Activated T-cell treated with anti-CD3 and anti-CD28 coated beads for 24 hours (primary cell): ENCODE measurements at places on chromosomes 13 and 19.

DNA sequence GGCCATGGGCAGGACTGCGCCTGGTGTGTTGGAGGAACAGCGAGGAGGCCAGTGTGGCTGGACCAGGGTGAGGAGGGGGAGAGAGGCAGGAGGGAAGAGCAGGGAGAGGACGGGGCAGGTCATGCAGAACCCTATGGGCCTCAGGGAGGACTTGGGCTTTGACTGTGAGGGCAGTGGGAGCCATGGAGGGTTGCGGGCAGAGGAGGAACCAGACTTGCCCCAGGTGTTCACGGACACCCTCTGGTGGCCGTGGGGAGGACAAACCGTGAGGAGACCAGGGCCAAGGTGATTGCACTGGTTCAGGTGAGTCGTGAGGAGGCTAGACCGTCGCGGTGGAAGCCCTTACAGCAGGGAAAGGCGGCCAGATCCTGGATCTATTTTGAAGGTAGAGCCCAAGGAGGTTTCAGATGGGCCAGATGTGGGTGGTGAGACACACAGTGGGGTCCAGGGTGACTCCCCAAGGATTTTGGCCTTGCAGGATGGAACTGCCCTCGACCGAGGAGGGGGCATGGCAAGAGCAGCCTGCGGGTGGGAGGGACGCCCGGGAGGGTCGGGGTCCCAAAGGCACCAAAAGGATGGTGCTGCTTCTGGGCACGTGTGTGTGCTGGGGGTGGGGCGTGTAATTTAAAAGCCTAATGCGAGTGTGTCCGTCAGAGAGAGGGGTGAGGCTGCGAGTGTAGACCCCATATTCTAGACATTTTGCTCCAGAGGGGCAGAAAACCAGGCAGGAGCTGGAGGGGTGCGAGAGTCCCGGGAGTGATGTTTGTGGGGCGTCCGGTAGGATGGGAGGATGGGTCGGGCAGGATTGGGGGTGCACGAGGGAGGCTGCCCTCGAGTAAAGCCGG lies 2.7 kb upstream of the REXO1 start:
- no peak for DNase-seq

DNA sequence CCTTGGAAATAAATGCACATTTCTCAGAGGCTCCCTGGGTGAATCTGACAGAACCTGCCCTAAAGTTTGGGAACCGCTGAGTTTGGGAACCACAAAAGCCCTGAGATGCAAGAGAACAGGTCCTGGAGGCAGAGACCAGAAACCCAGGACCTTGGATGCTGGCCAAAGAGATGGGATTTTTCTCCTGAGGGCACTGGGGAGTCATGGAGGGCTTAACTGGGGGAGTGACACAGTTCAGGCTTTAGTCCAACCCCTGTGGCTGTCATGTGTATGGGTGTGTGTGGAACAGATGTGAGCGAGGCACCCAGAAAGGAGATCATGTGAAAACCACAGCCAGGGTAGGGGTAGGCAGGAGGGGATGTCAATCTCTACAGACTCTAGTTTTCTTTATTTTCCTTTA lies 3.9 kb upstream of the NCCRP1 start:
- no peak for DNase-seq

DNA sequence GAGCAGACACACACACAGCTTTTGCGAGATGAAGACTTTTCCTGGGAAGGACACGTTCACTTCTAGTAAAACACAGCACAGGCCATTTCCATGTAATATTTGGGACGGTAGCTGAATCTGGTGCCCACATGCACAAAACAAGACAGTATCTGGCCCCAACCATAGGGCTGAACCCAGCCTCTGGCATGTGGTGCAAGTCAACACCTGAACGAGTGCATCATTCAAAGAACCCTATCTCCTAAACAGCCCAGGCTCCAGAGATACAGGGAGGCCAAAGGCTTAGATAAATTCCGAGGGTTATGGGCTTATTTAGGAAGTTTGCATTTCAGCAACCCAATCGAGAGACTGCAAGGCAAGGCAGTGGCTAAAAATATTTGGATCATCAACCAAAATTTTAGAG lies 2.7 kb upstream of the TFDP1 start:
- no peak for DNase-seq

DNA sequence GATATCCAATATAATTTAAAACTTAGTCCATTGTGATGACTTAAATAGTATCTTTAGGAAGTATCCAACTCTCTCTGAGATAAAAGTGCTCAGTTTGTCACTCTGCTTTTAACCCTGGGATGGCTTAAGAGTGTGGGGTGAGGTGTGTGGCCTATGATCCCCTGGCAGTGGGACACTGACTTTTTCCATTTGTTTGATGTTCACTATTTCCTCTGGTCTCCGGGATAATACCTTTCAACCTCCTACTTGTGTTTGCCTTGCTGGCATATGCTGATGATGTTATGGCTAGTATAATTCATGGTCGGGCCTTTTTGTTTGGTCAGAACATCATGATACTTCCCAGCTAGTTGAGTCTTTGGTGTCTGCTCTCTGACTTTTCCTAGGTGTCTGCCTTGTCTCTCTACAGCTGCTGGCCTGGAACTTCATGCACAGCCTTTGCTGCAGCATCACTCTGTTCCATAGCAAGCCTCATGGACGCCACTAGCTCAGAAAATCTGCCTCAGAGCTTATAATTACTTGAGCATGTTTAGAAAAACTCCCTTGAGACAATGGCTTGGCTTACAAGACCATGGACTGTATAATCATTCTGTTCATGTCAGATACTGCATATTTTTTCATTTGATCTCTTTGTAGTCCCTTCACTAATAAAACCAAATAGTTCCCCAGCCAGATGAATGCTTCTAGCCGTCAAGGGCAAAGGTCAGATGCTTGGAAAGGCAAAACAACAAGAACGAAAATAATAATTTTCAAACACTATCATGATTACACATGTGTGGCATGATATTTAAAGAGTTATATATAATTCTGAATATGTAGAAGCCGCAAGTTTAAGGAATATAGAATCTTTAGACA lies 75.2 kb downstream of the WDFY2 start:
- no peak for DNase-seq

DNA sequence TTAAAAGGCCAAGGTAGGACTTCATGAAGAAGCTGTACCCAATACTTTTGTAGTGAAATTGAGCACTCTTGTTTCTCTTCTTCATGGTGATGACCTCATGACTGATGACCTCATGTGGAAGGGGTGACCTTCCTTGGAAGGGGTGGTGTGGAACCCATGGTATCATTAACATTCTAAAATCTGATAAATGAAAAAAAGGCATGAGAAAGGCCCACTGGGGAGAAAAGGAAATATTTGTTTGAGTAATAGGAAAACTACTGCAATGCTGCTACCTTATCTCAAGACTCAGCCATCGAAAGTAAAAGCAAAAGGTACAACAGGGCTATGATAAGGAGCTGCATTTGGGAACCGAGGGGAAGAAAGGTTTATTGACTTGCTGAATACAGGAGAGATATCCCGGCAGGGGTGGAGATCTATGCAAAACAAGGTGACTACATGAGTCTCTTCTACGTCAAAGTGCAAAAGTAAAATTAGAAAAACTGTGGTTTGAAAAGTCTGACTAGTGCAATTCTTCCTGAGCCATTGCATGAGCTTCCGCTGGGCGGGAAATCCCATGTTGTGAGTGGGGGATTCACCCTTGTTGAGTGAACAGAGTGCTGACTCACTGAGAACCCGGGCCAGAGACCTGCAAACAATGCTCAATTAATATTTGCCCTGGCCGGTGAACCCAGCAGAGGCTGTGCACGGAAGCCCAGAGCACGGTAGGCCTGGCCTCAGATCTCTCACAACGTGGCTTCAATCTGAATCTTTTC lies 138.9 kb upstream of the RFC3 start:
- peak; percentile 69 for DNase-seq

- no peak for DNase-seq
These were observed 29.2 kb downstream of the ONECUT3 start for GRCh38 chr19:1782521-1782920.

DNA sequence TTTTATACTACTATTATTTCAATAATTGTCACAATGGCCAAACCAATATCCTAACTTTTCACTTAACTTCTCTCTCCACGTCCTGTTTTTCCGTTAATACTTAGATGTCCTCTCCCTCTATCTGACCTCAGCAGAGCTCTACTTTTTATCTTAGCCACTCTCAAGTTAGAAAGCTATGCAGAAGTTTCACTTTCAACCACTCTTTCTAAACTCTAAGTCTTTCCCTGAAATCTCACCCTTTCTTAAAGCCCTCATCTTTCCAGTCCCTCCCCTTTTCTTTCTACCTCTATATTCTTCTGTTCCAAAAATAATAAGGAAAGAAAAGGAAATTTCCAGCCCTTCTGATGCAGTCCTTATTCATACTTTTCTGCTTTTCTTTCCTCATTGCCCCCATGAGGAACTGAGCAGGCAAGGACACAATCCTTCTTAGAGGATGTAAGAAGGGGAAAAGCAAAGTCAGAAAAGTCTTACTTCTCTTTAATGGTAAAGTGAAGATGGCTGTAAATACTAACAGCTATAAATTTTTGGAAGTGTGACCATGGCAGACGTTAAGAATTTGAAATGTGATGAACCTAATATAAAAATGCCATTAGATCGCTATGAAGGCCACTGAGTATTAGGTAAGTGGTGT lies 23.0 kb downstream of the FAM216B start:
- no peak for DNase-seq

GRCh38 chr13:35714588-35715377 lies 238.3 kb upstream of the MAB21L1 start:
- DNase-seq: no peak

GRCh38 chr13:57345526-57345925 lies 178.5 kb downstream of the PRR20E start:
- no peak for DNase-seq

- DNase-seq: no peak
These were observed at the start of gene PROZ for GRCh38 chr13:113157929-113158747. TSS of gene PROZ (plus strand) at chr13:113158648. CDS start at chr13:113158661, 13 bp downstream.

DNA sequence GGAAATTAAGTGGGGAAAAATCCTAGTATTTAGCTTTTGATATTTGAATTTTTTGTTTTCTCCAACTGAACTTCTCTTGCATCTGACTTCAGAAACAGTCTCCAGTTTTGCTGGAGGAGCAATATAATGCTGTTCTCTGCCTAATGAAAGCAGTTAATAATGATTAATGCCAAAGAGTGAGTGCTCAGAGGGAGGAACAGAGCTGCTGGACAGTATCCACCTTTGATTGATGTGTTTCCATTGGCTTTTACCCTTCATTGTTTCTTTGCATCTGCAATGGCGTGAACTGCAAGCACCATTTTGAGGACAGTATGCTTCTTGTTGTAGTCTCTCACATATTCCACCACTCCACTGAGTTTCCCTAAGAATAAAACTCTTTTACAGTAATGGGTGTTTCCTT lies 193.4 kb downstream of the ITGBL1 start:
- DNase-seq: no peak

DNA sequence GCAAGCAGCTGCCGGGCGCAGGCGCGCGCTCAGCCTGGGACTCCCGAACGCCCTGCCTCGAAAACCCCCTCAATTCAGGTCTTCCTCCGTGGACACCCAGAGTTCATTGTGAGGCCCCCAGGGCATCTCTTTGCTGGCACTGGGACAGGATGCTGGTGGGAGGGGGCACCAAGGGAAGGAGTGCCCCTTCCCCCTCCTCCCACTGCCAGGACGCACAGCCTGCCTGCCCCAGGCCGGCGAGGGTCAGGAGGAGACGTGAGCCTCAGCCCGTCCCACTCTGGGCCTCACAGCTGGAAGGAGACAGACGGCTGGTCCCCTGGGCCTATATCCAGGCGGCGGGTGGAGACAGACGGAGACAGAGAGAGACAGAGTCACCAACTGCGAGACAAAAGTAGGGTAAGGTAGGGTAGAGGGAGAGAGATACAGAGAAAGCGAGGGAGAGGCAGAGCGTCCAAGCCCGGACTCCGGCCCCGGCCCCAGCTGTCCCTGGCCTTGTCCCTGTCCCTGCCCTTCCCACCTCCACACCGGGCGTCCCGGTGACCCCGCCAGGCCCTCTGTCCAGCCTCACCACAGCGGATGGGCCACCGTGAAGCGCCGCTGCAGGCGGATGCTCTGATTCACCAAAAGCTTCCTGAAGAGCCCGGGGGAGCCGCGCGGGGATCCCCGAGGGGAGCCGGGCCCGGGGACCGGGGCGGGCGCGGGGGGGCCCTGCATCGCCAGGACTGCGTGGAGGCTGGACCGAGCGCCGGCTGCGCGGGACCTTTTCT lies at the start of gene PDE4C:
TSS of gene PDE4C (minus strand) at position 737 of the 767 bp plus-strand sequence. CDS start at position 714, 23 bp downstream.
- DNase-seq: no peak

DNA sequence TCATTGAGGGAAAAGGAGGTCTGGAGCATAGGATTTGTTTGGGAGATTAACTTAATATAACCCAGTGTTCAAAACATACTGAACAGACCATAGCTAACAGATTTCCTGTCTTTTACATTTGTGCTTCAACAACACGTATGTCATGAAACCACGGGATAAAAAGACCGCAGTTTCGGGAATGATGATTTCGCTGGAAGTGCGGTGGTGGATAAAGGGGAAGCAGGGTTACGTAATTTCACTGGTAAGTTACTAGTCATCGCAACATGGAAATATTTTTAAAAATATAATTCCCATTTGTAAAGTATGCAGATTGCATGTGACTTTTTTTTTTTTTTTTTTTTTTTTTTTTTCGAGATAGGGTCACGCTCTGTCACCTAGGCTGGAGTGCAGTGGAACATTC lies 237.4 kb downstream of the LMO7 start:
- no peak for DNase-seq

GRCh38 chr19:48858984-48859710 lies 9.3 kb downstream of the PLEKHA4 start:
- peak; percentile 74 for DNase-seq

- DNase-seq: peak; percentile 55
These were observed 6.1 kb downstream of the IL4I1 start for GRCh38 chr19:49890349-49891311.

GRCh38 chr13:111994578-111994977 lies 72.4 kb upstream of the SOX1 start:
- no peak for DNase-seq

GRCh38 chr19:39277598-39277997 lies 9.4 kb downstream of the IFNL2 start:
- no peak for DNase-seq

- DNase-seq: no peak
These were observed at the start of gene FBN3 for GRCh38 chr19:8149261-8150094. TSS of gene FBN3 (minus strand) at chr19:8149592. CDS start at chr19:8147480, 2,112 bp downstream.

GRCh38 chr13:39538816-39539790 lies 63.9 kb downstream of the LHFPL6 start:
- no peak for DNase-seq

- DNase-seq: no peak
These were observed 13.8 kb downstream of the FGF21 start for GRCh38 chr19:48768994-48769713.

- no peak for DNase-seq
These were observed 59.0 kb downstream of the SERP2 start for GRCh38 chr13:44432650-44433049.
